DMS 273 treated with DMSO at 0.1 percent for 48 hours (cell line): ENCODE measurements at places on chromosomes 5 and 9.

DNA sequence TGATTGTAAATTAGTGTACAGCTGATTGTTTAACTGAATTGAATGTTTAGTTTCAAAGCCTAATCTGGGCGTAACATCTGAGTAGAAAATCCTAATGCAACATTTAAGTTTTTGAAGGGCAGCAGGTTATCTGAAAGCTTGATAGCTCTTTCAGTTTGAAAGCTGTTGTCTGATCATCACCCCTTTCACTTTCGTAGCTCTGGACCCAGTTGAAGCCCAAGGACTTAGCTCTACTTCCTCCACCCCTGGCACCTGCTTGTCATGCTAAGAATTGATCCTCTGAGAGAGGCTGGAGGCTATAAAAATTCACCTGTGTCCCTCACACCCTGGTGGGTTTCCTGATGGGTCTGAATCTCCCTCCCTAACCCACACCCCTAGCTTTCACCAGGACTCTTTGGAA lies 86.0 kb downstream of the ZFAND5 start:
- DNase-seq: no peak

DNA sequence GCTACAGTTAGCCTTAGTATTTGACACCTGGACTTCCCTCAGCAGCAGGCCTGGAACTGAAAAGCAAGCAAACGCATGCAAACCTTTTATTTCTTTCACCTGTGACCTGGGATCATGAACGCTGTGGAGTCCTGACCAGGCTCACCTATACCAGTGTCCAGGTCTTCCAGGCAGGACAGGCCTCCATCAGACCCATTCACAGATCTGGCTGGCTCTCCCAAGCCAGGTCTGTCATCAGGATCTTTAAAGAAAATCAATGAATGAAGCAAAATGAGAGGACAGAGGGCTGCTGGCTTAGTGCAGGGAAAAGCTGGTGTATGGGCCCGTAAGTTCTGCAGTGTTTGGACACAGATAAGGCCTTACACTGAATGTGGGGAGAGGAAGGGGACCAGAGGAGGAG lies 96.3 kb upstream of the CPEB4 start:
- no peak for DNase-seq

GRCh38 chr9:132740526-132741309 lies 70.5 kb downstream of the GTF3C4 start:
- no peak for DNase-seq

GRCh38 chr5:124663101-124663506 lies 83.3 kb downstream of the ZNF608 start:
- no peak for DNase-seq
